ENCODE measurements at places on chromosomes 2 and 18. TPM values are rescaled to one million over a fixed set of nuclear protein-coding genes. Genes with fewer than 3 reads are reported as not detected.

GRCh38 chr2:183530333-183530901 is 406.2 kb downstream of the NUP35 start:
- DNase-seq, result no peak

DNA sequence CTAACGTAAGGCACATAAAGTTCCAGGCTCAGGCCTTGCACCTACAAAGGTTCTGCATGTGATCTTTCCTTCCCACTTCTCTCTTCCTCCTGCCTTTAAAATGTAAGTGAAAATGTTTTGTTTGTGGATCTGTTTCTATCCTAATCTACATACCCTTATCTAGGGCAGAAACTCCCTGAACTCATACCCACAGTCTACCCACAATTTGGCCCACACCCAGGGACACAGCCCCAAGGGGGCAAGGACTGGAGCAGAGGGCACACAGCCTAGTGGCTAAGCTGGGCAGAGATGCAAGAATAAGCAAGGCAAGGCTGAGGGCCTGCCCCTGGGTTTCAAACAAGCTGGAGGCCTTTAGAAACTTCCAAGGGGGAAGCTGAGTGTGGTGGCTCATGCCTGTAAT is 71.0 kb downstream of the HS1BP3 start:
- DNase-seq, result no peak

DNA sequence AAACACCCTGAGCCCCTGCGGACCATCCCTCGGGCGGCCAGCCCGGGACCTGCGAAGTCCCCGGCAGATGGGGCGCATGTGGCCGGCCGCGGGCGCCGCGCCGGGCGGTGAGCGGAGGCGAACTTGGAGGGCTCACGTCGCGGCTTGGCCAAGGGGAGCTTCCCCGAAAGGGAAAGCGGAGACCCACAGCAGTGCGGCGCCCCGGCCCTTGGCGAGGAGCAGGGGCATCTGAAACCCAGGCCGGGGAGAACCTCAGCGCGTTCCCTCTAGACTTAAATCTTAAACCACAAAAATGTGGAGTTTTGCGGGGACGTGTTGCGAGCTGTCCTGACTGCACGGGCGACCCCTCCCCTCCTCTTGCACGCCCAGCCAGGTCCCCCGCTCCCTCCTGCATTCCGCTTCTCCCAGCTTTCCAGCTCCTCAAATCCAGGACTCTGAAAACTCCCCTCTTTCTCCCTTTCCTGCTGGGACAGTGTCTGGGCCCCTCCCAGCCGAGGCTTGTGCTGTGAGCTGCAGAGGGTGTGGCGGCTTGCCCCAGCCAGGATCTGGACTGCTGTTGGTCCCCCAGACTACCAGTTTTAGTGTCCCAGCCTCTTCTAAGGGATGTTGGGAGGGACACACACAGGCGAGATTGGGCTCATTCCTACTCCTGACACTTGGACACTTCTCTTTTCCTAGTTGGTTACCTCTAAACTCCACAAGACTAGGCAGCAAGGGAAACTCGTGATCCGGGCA is 1.3 kb downstream of the FMNL2 start:
- DNase-seq, result peak; percentile 23

- DNase-seq, result peak; percentile 89
Observed at GRCh38 chr2:20185176-20186022, 39.5 kb downstream of the SDC1 start.

Gene DES
- total RNA-seq, result 0.30 TPM

Data from renal cortical epithelial cell (primary cell).